Epithelial cell of alveolus of lung (primary cell): ENCODE measurements at places on chromosomes 13 and 19. TPM values are rescaled to one million over a fixed set of nuclear protein-coding genes. Genes with fewer than 3 reads are reported as not detected.

Gene PBX4
- 0.13 and 6.0 TPM in 2 replicates for total RNA-seq

Gene PSG1
- total RNA-seq = not detected in 2 replicates

Gene ZNF790
- 1.8 and 5.1 TPM in 2 replicates for total RNA-seq

Gene DCAF15
- 13.9 and 25.1 TPM in 2 replicates for total RNA-seq

Gene ZNF772
- total RNA-seq = 9.1 and 11.4 TPM in 2 replicates

Gene CPB2
- total RNA-seq = not detected in 2 replicates

Gene ZNF793
- 0.65 and 0.96 TPM in 2 replicates for total RNA-seq

Gene LGALS7B
- not detected in 2 replicates for total RNA-seq

Gene ICAM1
- total RNA-seq = 36.0 and 177 TPM in 2 replicates

Gene VAV1
- 1.0 TPM in 1 of 2 replicates, not detected in the other for total RNA-seq

Gene SIGLEC8
- total RNA-seq = not detected in 2 replicates

Gene SYCN
- not detected in 2 replicates for total RNA-seq

Gene MADCAM1
- not detected in 2 replicates for total RNA-seq
